ENCODE measurements at places on chromosomes 5 and 9. TPM values are rescaled to one million over a fixed set of nuclear protein-coding genes. Genes with fewer than 3 reads are reported as not detected.

- no peak overlapping the region for H3K27ac ChIP-seq
- H3K4me3 ChIP-seq: no peak overlapping the region
- no peaks in the 10 kb centered on the region for H3K36me3 ChIP-seq
- peaks cover 3% of the 10 kb centered on the region for H3K4me1 ChIP-seq
- DNase-seq: peak; percentile 32
Measured at GRCh38 chr5:100827481-100827889, 75.6 kb downstream of the ST8SIA4 start.

- no peaks in the 10 kb centered on the region for H3K36me3 ChIP-seq
- H3K4me3 ChIP-seq: no peak overlapping the region
- no peak overlapping the region for H3K27ac ChIP-seq
- peaks cover 5% of the 10 kb centered on the region for H3K4me1 ChIP-seq
- DNase-seq: no peak
- H3K27me3 ChIP-seq: no peaks in the 10 kb centered on the region
Measured at GRCh38 chr9:16154521-16155078, 601.8 kb downstream of the CCDC171 start.

DNA sequence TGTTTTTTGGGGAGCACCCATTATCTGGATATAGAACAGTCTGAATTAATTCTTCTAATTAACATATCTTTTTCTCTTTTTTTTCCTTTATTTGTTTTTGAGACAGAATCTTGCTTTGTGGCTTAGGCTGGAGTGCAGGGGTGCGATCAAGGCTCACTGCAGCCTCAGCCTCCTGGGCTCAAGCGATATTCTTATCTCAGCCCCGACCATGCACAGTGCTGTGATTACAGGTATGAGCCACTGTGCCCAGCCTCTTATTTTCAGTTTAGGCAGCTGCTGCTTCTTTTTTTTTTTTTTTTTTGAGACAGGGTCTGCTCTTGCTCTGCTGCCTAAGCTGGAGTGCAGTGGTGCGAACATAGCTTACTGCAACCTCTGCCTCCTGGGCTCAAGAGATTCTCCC, 20.2 kb downstream of the UBE2R2 start:
- H3K4me3 ChIP-seq: no peak overlapping the region
- no peak for DNase-seq
- H3K27me3 ChIP-seq: no peaks in the 10 kb centered on the region
- no peak overlapping the region for H3K27ac ChIP-seq
- peaks cover 25% of the 10 kb centered on the region for H3K4me1 ChIP-seq

- H3K27me3 ChIP-seq: no peaks in the 10 kb centered on the region
- peaks cover 2% of the 10 kb centered on the region for H3K36me3 ChIP-seq
Measured at GRCh38 chr5:81547001-81547400, 153.1 kb upstream of the ACOT12 start.

DNA sequence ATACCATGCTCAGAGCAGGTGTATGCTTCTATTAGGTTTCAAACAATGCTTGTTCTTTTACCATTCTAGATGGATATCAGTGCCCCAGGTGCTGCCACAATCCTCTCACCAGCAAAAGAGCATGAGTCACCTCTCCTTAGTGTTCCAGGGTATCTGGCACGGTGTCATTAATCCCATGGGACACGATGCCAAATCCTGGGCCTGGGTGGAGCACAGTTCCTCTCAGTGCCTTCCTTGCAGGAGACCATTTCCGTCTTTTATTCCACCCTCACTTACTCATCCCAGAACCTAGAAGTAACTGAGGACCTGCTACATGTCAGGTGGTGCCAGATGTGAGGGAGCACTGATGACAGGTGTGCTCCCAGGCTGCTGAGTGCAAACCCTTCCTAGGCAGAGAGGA, 1.3 kb upstream of the OR13J1 start:
- H3K4me1 ChIP-seq: no peaks in the 10 kb centered on the region
- DNase-seq: no peak
- H3K27me3 ChIP-seq: peaks cover 3% of the 10 kb centered on the region

GRCh38 chr5:92409134-92409533, 1026.0 kb upstream of the ARRDC3 start:
- H3K4me3 ChIP-seq: no peak overlapping the region
- no peak for DNase-seq
- no peaks in the 10 kb centered on the region for H3K27me3 ChIP-seq
- no peak overlapping the region for H3K27ac ChIP-seq
- no peaks in the 10 kb centered on the region for H3K36me3 ChIP-seq

DNA sequence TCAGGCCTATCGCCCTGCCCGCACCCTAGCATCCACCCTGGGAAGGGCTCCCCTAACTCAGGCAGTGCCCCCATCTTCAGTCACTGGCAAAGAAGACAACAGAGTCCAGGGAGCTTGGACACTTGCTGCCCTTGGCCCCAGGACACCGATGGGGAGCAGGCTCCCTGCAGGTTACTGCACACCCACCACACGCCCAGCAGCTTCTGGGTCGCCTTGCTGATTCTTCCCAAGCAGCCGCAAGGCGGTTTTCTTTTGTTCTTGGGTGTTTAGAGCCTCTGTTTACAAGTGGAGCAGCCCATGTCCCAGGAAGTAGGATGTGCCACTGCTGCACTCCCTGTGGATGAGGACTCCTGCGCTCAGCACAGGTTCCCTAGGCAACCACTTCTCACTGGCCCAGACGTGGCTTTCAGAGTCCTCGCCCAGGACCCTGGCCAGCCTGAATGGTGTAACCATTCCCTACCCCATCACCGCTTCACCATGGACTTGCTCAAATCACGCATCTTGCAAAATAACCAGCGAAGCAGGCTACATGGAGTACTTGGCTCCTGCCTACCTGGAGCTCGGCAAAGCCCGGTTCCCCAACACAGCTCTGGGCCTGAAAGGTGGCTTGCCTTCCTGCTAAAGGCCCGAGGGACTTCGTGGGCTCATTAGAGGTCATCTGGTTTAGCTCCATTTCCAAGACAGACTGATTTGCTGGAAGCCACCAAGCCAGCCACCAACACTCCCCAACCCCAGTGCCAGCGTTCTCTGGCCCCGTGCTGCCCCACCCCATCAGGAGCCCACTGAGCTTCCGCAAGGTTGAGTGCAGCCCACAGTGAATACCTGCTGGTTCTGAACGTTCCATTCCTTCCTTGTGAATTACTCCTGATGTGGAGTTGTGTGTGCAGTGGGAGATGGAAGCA, 60.0 kb downstream of the PSMB7 start:
- no peak overlapping the region for H3K27ac ChIP-seq
- H3K4me3 ChIP-seq: no peak overlapping the region
- H3K36me3 ChIP-seq: peaks cover 65% of the 10 kb centered on the region
- no peak for DNase-seq
- peaks cover 15% of the 10 kb centered on the region for H3K4me1 ChIP-seq
- H3K27me3 ChIP-seq: no peaks in the 10 kb centered on the region

- no peaks in the 10 kb centered on the region for H3K4me1 ChIP-seq
- DNase-seq: no peak
- H3K4me3 ChIP-seq: no peak overlapping the region
- H3K36me3 ChIP-seq: no peaks in the 10 kb centered on the region
Measured at GRCh38 chr5:17243287-17244063, 26.0 kb downstream of the BASP1 start.

Gene FAM120AOS
- 45.6 TPM for total RNA-seq

Gene PIP5KL1
- total RNA-seq: 2.9 TPM

Gene RNF183
- not detected for total RNA-seq
